Naive B cell (primary cell): ENCODE measurements at places on chromosomes 12 and 14. TPM values are rescaled to one million over a fixed set of nuclear protein-coding genes. Genes with fewer than 3 reads are reported as not detected.

The ARID4A gene
- polyA plus RNA-seq: 24.9 TPM

GRCh38 chr12:3317841-3318501, 173.0 kb upstream of the PRMT8 start:
- DNase-seq: no peak

The SMCO2 gene
- polyA plus RNA-seq: not detected

DNA sequence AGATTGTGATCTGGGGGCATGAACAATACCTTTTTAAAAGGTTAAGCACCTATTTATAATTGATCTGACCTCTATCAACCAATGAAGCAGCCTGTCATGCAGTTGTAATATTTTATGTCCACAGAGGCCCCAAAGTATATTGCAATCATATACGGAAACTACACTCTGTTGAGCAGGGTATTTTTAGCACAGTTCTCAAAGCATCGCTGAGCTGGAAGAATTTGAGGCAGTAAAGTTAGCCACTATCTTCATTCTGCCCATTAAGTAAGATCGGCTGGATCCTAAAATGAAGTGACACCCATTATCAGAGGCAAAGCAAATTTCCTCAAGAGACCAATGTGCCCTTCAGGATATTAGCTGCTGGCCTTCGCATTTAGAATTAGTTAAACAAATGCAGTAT, 47.7 kb upstream of the GRIP1 start:
- DNase-seq: no peak

The COX14 gene
- 225 TPM for polyA plus RNA-seq

DNA sequence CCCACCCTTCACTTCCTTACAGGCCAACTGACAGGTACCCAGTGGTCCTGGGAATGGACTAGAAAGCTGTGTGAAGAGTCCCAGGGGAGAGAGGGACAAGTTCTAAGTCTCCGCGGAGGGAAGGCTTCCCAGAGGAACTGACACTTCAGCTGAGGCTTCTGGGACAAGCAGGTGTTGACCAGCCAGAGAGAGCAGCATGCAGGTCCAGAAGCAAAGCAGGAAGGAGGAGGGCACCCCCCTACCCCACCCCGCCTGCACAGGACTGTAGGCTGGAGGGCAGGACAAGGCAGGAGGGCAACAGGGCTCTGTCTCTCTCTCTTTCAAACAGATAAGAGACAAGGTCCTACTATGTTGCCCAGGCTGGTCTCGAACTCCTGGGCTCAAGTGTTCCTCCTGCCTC, 58.2 kb upstream of the CORO1C start:
- DNase-seq: no peak

- DNase-seq: no peak
Observed at GRCh38 chr12:52084491-52085231, 5.2 kb downstream of the SMIM41 start.

DNA sequence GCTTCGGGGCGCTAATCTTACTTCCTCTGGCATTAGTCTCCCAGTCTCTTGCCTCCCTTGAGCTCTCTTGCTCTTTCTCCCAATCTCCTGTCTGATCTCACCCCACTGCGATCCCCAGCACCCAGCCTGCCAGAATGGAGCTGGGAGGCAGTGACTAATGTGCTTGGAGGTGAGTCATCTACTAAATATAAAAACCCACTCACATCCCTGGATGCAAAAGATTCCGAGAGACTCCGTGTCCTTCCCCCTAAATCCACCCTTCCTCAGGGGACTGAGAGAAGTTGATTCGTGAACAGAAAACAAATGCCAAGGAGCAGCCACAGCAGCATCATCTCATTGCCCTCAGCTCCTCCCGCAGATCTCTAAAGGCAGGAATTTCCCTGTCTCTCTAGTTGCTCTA, 45.7 kb upstream of the KCNA5 start:
- no peak for DNase-seq

The CEP128 gene
- 1.5 TPM for polyA plus RNA-seq

DNA sequence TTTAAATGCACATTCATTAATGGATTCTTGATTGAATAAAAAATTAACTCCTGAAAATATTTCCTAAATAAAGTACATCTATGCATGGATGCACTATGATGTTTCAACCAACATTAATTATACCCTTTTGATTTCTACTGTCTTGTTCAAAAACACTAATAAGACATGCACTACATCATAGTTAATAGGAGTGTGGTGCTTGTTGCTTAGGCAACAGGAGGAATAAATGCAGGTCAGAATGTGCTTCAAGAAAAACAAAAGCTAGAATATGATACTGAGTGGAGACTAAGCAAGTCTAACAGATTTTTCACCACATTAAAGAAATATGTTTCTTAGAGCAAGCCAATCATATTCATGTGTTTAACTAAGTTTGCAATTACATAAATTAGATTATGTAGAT, 495.8 kb upstream of the GARIN6 start:
- DNase-seq: no peak

- no peak for DNase-seq
Observed at GRCh38 chr12:28536088-28536487, 345.8 kb downstream of the CCDC91 start.

DNA sequence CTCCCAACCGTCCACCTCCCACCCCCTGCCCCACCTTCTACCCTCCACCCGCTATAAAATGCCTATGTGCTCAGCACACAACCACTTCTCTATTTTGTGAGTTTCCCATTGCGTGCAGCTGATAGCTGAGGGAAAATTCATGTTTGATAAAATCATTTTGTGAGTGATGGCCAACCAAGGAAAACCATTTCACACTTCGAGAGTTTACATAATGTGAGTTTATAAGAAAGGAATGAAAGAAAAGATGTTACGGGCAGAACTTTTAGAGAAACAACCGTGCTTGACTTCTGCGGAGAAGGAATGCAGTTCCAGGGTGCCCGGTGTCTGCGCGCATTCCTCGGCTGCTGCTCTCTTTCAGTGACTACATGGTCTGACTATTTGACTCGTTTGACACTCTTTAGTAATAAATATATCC, 140.9 kb downstream of the EFCAB11 start:
- DNase-seq: no peak

The COX8C gene
- polyA plus RNA-seq: not detected
